ENCODE measurements at places on chromosomes 7 and 10. TPM values are rescaled to one million over a fixed set of nuclear protein-coding genes. Genes with fewer than 3 reads are reported as not detected.

AMZ1 gene
- 0.16 TPM for total RNA-seq

DYNC1I1 gene
- 4.3 TPM for total RNA-seq

DNA sequence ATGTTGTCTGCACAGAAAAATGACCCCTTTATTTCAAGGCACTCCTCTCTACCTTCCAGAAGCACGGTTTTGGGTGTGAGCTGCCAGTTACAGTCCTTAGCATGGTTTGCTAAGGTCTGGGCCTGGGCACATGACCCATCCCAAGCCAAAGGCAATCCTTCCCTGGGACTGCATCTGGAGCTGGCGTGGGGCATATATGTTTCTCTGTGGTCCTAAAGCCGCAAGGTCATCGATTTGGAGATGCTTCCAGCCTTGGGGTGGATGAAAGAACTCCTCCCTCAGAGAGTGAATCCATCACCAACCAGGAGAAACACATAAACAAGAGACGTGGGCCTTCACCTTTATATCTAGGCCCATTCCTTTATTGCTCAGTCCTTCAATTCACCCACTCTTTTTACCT lies 50.1 kb upstream of the IGFBP3 start:
- no peak for DNase-seq

DNA sequence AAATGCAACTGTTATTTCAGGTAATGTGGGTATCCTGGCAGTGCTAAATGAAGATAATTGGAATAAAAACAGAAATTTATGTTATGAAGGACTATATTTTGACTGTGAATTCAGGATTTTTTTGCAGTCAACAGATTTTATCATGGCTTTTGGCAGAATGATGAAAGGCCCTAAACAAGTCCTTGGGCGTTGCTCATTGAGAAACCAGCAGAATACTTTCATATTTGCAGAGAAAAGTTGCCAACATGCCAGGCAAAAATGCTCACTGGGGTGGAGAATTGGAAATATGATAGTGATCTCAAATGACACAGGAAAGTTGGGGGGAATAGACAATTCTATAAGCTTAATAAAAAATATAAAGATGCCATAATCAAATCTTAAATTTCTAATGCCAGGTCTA lies 121.1 kb downstream of the GPR85 start:
- no peak for DNase-seq
